ENCODE measurements at places on chromosomes 11 and 22. TPM values are rescaled to one million over a fixed set of nuclear protein-coding genes. Genes with fewer than 3 reads are reported as not detected.
A peak's percentile ranks its signal among the peaks of the same experiment; 100 is the strongest.

Gene TIMM10
- 59.7 TPM for total RNA-seq

Gene TRIOBP
- 41.4 TPM for total RNA-seq

DNA sequence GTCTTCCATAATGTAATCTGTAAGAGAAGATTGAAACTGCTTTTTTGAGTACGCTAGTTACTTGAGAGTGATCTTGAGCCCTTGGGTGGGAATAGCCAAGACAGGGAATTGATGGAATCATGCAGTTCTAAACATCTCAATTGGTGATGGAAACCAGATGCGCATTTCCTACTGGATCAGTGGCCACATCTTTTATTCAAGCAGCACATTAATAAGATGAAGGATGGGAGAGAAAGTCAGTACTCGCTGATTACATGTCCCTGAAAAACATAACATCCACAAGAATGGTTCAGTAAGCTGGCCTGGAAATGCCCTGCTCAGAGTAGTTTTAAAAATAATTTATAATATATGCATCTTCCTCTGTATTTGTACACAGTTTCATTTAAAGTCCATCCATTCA, 833.8 kb downstream of the JRKL start:
- no peak for DNase-seq

DNA sequence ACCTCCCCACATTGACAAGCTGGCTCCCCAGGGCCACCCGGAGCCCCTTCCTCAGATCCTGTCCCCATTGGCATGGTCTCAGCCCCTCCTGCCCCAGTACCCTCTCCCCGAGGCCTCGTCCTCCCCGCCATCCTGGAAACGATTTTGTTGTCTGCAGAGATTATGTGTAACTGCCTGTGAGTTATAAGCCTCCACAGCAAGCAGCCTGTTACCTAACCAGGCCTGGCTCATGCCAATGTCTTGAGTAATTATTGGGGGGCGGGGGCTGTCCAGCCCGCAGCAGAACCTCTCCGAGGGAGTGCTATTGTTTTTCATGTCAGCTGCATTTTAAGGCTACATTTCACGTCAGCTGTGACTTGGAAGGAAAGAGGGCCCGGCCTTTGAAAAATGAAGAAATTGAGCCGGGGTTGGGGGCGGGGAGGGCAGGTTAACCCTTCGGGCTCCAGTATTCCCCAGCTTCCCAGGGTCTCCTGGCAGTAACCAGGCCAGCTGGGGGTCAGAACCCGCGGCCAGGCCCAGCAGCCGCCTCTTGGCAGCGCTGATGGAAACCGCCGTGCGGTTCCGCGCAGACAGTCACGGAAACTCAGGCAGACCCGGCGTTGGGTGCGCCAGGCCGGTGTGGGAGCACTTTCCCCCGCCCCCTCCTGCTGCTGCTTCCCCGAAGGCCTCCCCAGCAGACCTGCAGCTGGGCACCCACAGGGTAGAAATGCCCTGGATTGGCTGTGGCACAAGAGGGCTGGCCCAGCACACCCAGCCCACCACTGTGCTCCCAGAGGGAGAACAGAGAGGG, 59.5 kb downstream of the CDKN1C start:
- peak; percentile 95 for DNase-seq

GRCh38 chr11:26580929-26581328, 8.9 kb upstream of the MUC15 start:
- no peak for DNase-seq

DNA sequence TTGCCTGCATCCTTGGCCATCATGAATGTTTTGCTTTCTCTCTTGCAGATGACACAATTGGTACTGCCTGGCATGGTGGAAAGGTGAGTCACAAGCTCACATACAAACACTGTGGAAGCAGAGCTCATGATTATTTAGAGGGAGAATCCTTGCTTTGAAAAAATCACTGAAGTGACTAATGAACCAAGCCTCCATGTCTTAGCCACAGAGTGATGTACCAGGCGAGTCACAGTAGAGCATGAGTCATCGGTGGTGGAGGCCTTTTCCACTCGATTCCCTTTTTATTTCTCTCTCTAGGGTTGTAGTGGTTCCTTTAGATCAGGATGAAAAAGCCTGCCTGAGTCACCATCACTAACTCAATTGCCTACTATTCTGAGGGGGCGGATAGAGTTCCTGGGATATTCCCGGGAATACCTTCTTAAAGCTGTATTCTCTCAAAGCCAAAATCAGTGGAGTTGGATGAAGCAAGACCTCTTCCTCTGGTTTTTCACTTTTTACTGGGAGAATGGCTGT, 49.6 kb upstream of the ALKBH3 start:
- DNase-seq: peak; percentile 100

DNA sequence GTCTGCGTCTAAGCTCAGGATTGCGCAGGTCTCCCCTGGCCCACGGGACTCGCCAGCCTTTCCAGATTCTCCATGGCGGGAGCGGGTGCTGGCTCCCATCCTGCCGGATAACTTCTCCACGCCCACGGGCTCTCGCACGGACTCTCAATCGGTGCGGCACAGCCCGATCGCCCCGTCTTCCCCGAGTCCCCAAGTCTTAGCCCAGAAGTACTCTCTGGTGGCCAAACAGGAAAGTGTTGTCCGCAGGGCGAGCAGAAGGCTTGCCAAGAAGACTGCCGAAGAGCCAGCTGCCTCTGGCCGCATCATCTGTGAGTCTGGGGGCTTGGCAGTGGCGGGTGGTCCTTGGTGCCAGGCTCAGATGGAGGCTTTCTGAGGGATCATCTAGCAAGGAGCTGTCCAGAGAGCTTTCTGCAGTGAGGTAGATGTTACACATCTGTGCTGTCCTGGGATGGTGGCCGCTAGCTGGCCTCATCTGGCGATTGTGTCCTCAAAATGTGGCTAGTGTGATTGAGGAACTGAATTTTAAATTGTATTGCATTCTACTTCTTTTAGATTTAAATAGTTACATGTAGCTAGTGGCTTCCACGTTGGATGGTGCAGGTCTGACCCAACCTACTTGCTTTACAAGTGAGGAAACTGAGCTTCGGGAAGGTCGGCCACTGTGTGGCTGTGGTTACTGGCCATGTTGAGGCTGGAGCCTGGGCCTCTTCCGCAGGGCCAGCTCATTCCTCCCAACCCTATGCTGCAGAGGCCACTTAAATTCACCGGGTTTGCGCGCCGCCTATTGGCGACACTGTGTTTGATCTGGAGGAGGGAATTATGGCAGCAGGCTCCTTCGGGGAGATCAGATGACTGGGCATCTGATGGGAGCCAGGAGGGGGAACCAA, 6.7 kb downstream of the INCENP start:
- no peak for DNase-seq

GRCh38 chr22:30128511-30128910, 48.2 kb downstream of the HORMAD2 start:
- no peak for DNase-seq

DNA sequence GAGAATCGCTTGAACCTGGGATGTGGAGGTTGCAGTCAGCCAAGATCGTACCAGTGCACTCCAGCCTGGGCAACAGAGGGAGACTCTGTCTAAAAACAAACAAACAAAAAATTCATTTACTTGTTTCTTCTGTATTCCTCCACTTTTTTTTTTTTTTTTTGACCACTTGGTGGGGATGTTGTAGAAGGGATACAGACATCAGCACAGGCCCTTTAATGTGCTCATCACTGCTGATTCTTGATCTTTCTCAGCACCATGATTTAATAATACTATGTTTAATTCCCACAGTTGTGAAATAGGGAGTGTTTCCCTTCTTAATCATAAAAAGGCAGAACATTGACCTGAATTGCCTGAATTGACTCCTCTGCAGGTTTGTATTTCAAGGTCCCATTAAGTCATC, 4.5 kb downstream of the TTC9C start:
- DNase-seq: no peak

Gene APOBEC3B
- total RNA-seq: 4.9 TPM

Gene DCUN1D5
- 75.1 TPM for total RNA-seq

GRCh38 chr11:116885951-116886655, 48.7 kb upstream of the APOA1 start:
- no peak for DNase-seq

DNA sequence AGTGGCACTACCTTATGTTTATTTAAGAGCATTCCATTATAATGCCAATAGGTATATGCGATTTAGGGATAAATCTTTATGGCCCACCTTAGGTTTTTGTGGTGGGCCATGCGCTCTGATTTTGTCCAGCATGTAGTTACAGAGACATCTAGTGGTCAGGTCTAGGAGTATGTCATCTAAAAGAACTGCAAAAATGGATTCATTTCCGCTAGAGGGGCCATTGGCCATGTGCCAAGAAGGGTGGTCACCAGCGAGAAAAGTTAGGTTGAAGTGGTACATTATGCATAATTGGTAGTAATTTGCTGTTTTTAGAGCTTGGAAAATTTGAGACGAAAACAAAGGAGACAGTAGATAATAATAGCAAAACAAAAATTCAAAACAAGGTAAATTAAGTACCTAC, 27.7 kb downstream of the LRRC4C start:
- no peak for DNase-seq

- DNase-seq: no peak
These were observed 104.8 kb downstream of the ARHGAP42 start for GRCh38 chr11:100791860-100792259.

Gene KCNK4
- total RNA-seq: not detected

DNA sequence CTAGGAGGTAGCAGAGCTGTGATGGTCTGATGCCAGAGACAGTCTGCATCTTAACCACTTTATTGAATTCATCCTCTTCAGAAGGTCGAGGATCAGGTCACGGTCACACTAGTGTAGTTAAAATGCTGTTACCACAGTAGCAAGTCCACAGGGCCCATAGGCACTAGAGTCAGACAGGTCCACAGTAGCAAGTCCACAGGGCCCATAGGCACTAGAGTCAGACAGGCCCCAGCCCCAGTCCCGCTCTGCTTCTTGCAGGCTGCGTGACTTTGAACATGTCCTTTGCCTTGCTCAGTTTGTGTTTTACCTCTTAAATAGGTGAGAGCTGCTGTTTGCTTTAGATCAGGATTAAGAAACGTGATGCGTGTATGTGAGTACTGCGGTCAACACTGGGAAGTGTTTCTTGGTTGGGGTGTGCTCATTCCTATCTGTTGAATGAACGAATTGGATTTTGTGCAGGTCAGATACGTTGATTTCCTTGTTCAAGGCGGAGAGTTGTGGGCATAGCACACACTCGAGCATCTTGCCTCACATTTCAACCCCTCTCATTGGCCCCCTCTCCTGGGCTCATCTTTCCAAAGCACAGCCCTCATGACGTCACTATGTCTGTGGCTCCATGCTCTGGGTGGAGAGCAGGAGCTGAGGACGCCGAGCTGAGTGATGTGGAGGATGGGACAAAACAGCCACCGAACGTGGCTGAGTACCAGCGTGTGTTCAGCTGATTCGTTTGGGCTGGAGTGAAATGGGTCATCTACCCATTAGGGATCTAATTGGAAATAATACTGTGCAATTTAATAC, 191.7 kb downstream of the TBC1D22A start:
- DNase-seq: no peak

DNA sequence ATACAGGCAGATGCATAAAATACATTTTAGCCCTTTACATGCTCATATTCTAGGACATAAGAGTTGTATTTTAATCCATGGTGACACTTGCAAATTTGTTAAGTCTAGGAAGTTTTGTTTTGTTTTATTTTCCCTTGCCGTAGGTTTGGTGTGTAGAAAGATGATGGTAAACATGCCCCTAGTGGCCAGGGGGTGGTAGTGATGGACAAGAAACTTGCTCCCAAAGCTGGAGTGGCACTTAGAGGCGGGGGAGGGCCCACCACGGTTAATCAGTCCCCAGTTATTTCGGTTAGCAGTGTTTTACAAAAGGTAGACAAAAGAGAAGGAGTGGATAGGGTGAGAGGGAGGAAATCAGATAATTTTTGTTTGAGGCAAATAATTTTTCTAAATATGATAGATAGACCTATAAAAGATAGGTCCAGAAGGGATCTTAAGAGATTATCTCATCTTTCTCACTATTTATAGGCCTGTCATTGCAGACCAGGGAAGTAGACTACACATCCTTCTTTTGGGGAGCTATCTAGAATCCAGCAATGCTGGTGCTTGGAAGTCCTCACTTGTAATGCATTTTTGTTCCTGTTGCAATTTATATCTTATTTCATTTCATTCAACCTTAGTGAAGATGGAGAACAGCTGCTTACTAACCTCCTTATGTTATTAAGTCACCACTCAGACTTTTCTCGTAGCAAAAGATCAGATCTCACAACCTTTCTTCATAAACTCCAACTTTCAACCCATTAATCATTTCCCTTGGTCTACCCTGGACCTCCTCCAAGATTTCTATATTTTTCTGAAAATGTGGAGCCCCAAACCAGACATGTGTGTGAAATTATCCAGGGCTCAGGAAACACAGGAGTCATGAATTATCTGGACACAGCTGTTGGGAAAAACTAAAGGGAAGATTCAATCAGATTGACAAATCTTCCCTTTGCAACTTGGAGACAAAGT, 5.9 kb upstream of the BDNF start:
- DNase-seq: no peak

- DNase-seq: no peak
These were observed 123.8 kb downstream of the WT1 start for GRCh38 chr11:32311346-32312065.

DNA sequence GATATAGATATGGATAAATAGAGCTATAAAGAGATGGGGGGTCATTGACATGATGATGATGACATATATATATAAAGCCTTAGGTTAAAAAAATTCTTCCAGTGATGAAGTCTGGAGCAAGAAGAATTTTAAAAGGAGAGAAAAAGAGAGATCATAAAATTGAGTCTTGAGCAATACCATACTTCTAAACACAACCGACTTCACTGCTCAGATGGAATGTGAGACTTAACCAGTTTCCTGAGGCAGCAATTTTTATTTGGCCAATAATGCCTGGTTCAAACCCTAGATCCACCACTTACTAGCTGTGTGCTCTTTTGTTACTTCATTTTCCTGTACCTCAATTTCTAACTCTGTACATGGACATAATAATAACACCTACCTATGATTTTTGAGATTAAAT, 229.5 kb downstream of the TTC28 start:
- no peak for DNase-seq

Gene IRAG1
- not detected for total RNA-seq

DNA sequence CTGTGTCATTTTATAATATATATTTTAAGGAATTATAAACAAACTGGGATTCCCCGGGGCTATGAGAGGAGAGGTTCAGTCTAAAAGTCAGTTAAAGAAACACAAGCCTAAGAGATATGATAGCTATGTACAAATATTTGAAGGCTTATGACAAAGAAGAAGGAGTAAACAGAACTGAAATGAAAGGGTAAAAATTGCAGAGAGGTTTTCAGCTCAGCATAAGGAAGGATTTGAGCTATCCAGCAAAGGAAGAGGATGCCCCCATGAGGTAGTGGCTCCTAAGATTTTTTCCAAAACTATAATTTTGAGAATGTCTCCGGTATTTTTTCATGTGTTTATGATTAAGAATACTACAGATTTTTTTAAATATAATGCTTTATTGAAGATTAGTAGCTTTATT, 57.9 kb upstream of the ANGPTL5 start:
- no peak for DNase-seq

- DNase-seq: no peak
These were observed 35.4 kb downstream of the SBF1 start for GRCh38 chr22:50439314-50439870.

GRCh38 chr11:61345954-61346843, 13.2 kb downstream of the TKFC start:
- no peak for DNase-seq
